ENCODE measurements at places on chromosomes 6 and 20.

DNA sequence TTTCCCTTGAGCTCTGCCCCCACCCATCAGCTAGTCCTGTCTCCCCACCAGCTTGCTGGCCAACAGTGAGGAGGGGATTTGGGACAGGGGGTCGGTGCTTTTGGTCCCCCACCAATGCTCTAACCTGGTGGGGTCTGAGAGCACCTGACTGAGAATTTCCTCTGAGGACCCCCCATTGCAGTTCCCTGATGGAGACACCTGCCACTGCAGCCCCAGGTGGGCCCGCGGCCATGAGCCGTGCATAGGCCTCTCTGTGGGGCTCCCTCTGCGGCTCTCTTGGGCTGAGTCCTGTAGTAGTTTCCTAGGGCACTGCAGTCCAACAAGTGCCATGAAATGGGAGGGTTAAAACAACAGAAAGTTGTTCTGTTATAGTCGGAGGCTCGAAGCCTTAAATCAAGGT, 172.2 kb upstream of the SNX9 start:
- DNase-seq = no peak

DNA sequence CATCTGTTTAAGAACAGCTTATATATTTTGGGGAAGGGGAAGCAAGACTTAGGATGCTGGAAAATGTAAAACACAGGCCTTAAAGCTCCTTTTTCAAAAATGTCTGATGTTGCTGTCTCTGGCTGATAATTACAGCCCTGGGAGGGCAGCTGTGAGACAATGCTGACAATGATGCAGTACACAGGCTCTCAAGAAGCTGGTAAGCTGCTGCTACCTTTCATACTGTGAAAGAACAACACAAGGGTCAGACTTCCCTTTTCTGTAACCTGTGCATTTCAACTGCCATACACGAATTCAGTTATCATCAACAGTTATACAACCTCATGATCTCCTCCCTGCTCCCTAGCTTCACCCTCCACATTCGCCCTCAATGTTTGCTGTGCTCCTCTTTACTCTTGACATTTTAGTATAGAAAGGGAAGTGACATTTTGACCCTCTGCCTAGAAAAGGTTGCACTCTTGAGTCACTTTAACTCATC, 25.2 kb downstream of the MAP7 start:
- no peak for DNase-seq

- no peak for DNase-seq
Measured at GRCh38 chr6:95784869-95785268, 207.5 kb downstream of the MANEA start.

- DNase-seq = peak; percentile 70
Measured at GRCh38 chr20:38893565-38894090, 32.6 kb upstream of the FAM83D start.

DNA sequence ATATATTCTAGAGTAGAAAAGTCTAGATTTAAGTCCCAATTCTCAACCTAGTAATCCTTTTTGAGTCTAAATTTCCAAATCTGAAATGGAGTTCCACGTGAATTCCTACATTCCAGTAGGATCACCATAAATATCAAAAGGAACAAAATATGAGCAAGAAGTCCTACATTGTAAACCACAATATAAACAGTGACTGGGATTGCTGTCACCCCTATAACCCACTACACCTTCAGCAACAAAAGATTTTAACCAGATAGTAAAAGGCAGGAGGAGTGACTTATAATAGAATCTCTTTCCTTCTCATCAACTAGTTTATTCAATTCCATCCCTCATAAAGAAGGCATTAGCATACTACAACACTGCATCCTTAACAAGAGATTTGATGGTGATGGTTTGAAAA, 210.6 kb downstream of the KIF16B start:
- no peak for DNase-seq

- no peak for DNase-seq
Measured at GRCh38 chr20:497979-498378, 35.6 kb upstream of the TBC1D20 start.
